ENCODE measurements at places on chromosomes 6 and 20.

DNA sequence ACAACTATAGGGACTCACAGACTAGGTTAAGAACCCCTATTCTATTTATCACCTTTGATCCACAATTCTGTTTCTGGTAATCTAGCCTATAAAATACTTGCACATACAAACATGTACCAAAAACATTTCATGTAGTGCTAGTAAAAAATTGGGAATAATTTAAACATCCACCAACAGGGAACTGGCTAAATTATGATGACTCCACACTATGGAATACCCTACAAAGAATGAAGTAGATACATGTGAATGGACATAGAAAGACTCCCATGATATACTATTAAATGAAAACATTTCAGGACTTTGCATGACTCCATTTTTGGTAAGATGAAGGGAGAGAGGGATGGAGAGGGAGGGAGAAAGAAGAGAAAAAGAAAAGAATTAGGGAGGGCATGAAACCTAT lies 58.2 kb downstream of the ZHX3 start:
- no peak for DNase-seq

- DNase-seq: peak; percentile 72
These were observed 128.8 kb downstream of the SOBP start for GRCh38 chr6:107618672-107619071.

DNA sequence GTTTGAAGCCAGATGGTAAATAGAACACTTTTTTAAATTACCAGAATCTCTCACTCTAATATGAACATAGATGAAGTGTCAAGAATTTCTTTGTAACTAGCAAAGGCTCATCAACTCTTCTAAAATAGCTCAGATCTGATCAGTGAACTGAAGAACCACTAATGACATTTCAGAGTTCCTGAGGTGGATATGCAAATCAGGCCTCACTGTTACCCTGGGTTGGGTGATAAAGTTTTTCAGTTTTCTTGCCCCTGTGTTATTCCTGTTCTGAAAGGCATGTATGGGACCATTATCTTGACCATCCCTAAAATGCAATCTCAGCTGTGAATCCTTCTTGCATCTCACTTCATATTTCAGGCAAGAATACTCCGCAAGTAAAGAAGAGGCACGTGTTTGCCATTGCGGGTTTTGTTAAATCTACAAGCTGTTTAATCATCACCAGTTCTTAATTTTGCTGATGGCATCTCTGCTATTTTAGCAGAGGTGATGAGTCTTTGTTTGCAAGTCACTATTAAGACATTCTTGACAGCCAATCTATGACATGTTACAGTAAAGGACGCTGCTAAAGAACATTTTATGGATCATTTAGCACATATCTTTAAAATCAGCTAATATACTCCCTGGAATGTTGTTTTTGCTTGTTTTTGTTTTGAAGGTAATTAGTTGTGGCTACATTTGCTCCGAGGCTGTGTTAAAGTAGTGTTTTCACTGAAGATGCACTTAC lies 47.9 kb downstream of the KHDC1L start:
- no peak for DNase-seq

- no peak for DNase-seq
These were observed 428.7 kb upstream of the SOX4 start for GRCh38 chr6:21164768-21165326.

- no peak for DNase-seq
These were observed 835.4 kb downstream of the MAFB start for GRCh38 chr20:39853636-39854035.
